ENCODE measurements at places on chromosomes 16 and 17.

DNA sequence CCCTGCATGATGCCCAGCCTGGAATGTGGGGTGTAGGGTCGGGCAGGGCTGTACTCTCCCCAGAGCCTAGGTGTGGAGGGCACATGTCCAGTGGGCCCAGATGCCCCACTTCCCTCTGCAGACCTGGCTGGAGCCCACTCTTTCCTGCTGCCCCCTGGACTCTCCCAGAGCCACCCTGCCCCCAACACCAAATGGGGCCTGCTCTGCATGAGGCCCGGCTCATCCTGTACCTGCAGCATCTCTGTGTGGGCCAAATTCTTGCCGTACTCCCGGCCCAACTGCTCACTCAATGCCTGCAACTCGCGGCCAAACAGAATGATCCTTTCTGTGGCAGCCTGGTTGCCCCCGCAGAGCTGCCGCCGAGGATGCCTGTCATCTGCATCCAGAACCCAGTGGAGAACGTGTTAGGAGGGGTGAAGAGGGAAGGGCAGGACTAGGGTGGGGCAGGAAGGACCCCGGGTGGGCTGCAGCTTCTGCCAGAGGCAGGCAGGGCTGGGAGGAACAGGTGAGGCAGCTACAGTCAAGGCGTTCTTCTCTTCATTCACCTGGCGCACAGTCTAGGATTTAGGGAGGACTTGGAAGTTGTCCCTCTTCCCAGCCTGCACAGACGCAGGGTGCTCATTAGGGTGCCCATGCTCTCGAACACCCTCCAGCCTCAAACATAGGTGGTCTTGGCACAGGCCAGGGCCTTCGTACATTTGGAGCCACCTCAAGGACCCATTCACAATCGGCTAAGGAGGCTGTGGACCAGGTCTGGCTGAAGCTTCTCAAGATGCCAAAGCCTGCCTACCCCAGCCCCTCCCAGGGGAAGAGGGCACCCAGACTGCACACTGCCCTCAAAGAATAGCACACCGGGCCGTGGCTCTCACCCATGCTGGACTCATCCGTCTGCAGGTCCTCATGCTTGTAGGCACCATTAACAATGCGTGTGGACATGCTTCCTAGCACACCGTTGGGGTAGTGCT is 8.7 kb upstream of the GFOD2 start:
- no peak for DNase-seq

DNA sequence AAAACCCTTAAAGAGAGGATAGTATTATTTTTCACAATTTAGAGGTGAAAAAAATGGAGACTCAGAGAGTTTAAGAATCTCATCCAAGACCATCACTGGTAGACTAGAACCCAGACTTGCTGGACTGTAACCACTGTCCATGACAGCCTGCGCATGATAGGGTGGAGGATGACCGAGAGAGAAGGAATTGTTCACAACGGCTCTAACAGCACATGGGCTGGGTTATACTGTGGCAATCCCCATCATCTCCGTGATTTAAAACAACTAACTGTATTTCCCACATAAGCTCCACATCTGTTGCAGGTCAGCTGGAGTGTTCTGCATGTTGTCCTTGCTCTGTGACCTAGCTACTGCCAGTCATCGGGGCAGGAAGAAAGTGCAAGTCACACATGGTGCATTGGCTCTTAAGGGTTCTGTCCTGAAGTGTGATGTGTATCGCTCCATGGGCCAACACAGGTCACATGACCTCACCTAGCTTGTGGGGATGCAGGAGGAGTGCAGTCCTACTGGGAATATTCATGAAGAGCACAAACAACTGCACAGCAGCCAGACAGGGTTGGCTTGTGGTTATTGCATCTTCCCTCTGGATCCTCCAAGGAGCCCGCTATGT is 131.2 kb upstream of the MPHOSPH6 start:
- no peak for DNase-seq

GRCh38 chr16:47604306-47604705 is 143.2 kb downstream of the PHKB start:
- DNase-seq, result no peak

DNA sequence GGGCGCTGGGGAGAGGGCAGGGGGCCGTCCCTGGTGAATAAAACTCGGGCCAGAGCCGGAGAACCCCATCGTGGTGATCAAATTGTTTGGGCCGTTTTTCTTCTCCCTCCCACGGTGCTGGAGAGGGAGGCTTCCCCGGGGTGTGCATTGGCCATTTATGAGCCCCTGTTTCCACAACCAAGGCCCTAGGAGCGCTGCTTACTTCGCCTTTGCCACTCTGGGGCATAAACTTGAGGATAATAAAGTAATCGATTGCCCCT is 544 bp downstream of the CCP110 start:
- no peak for DNase-seq

- no peak for DNase-seq
Observed at GRCh38 chr17:6428207-6428965, 6.5 kb downstream of the AIPL1 start.

- DNase-seq, result no peak
Observed at GRCh38 chr17:60095381-60095780, 16.7 kb upstream of the HEATR6 start.

GRCh38 chr16:27228045-27228444 is 24.7 kb downstream of the KDM8 start:
- no peak for DNase-seq

DNA sequence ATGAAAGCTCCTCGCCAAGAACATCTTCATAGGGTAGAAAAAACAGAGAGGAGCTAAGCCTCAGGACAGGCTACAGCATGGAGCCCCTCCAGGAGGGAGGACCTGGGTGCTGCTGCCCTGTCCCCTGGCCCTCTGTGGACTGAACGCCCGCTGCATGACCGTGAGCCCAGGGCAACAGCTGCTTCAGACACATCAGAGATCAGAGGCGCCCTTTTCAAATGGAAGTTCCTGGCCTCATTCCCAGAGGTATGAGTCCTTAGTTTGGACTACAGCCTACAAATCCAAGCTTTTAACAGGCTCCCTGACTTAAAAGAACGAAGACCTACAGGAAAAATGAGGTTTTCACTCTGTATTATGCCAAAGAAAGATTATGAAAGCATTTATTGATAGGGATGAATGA is 48.5 kb downstream of the ZNF18 start:
- DNase-seq, result peak; percentile 29

DNA sequence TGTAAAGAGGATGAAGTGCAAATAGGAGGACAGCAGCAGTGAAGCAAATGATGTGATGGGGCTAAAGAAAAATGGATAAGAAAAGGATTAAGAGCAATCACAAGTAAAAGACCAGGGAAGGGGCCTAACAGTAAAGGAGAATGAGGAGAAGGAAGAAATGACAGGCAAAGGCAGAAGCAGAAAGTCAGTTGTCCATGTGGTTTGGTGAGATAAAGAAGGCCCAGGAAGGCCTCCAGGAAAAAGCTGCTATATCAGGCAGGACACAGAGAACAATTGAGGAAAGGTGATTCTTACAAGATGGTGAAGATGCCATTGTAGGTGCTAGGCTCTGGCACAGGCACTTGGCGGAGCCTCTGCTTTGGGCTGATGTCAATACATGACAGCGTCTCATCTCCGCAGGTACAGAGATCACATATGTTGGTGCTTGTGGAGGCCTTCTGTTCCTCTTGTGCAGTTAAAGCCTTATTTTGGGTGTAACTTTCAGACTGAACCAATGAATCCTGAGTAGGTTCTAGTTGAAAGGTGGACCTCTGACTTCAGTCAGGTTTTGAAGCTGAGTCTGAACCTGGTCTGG is 18.1 kb downstream of the RDM1 start:
- no peak for DNase-seq

DNA sequence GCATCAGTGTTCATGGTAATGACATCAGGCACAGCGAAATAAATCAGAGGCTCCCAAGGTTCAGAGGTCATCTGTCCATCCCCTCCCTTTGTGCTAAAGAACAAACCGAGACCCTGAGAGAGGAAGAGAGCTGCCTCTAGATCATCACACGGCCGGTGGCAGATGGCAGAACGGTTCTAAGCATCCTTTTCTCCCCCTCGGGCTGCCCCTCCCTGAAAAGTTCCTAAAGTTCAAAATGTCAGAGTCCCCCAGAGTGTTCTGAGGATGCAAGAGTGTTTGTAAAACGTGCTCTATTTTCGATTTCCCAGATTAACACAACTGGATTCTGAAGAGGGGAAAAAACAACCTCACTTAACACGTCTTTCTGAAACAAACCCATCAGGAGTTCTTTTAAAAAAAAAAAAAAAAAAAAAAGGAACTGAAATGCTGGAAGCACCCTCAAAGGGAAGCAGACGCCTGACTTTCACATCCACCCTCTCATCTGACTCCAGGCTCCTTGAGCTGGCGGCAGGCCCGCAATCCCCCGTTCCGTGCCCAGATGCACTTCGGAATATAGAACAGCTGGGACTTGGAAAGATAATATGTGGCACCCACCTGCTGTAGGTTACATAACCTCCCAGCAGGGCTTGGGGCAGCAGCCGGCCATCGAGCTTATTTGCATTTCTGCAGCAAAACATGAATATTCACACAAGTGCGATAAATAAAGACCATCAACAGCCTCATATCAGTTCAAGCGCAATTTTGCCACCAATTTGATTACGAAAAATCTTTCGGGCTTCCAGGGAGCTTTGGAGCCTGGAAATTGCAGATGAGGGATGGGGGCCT is 115.5 kb upstream of the SMURF2 start:
- DNase-seq, result no peak

GRCh38 chr17:58281511-58282011 is 826 bp upstream of the MPO start:
- DNase-seq, result no peak

- DNase-seq, result peak; percentile 65
Observed at GRCh38 chr16:59886021-59886420, 1151.9 kb upstream of the GOT2 start.

DNA sequence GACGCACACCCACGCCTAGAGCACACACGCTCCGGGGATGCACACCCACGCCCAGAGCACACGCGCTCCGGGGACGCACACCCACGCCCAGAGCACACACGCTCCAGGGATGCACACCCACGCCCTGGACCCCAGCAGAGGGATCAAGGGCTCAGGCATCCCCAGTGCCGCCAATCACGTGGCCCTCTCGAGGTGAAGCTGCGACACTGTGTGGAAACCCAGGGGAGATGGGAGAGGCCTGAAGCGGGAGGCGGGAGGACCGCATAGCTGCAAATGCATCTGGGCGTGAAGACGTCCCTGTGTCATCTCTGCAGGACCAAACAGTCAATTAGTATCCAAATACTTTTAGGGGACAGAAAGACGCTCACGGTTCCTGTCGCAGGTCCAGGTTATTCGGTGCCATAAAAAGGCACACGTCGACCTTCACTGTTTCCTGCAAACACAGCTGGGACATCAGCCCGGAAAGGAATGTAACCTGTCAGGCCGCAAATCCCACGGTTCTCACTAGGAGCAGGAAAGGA is 56.4 kb downstream of the TBC1D16 start:
- no peak for DNase-seq

- DNase-seq, result no peak
Observed at GRCh38 chr16:81588326-81589081, 143.9 kb downstream of the CMIP start.

GRCh38 chr17:75295201-75296158 is 6.2 kb upstream of the SLC25A19 start:
- no peak for DNase-seq

- DNase-seq, result no peak
Observed at GRCh38 chr17:79469646-79470045, 141.2 kb downstream of the RBFOX3 start.

DNA sequence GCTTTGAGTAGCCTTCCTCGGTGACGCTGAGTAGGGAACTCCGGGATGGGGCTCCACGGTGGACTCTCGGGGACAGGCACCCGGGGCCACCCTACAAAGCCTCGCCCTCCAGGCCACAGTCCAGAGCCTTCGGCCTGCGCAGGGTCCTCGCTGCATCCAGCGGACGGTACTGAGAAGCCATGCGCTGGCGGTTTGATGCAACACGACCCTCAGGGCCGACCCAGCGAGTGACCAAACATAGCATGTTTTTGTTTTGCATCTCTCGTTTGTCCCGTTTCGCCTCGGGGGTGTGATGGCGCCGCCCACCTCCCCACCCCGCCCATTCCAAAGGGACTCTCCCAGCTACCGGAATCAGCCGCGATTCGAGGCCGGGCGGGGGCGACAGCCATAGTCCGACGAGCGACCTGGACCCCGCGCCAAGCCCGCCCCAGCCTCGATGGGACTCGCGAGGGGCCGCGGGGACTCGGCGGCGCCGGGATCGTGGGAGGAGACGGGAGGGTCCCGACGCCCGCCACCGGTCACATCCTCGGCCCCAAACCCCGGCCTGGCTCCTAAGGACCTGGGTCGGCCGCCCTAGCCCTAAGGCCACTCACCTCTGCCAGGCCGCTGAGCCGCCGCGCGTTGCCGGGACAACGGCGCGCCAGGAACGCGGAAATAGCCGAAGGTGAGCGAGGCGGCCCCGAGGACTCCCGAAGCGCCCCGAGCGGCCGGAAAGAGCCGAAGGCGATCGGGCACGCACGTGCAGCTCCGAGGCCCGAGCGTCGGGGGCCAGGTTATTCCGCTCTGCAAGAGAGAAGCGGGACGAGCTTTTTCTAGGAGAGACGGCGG is 1.6 kb downstream of the IFT140 start:
- peak; percentile 44 for DNase-seq

DNA sequence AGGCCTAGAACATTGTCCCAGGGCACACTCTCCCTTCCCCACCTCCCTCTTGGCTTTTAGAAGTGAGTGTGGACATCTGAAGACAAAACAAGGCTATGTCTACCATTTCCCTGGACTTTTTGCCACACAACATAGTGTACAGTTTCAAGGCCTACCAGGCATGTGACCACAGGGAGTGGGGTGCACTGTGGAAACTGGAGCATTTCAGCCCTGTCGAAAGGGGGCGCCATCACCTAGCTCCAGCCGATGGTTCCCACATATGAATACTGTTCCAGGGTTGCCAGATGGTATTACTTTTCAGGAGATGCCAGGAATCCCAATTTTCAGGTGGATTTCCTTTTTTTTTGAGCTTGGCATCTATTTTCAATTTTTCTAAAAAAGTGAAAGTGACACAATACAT is 140.7 kb downstream of the KATNIP start:
- DNase-seq, result no peak

DNA sequence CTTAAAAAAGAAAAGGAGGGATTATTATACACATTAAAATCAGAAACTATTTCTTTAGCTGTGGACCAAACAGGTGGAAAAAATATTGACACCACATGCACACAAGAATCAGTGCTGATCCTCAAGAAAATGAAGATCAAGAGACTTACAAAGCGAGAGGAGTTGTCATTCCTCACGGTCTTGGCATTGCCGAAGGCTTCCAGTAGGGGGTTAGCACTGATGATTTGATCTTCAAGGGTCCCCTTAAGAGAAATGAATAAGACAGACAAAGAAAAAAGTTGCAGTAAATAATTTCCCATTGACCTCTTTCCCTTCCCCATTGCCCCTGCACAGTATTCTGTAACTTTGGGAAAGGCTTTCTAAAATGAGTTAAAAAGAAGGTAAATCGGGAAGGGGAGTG is 6.0 kb downstream of the MYH4 start:
- no peak for DNase-seq

- DNase-seq, result no peak
Observed at GRCh38 chr17:82091264-82092066, 6.6 kb downstream of the FASN start.

GRCh38 chr17:8152112-8152775 is at the start of gene PER1:
PER1 (minus strand) TSS chr17:8152404; CDS start chr17:8150706, 1,698 bp downstream.
- DNase-seq, result peak; percentile 76

GRCh38 chr17:56939869-56940484 is 20.9 kb downstream of the COIL start:
- no peak for DNase-seq

- no peak for DNase-seq
Observed at GRCh38 chr17:17365476-17366110, 62.4 kb downstream of the NT5M start.
